ENCODE measurements at places on chromosomes 12 and 14.

DNA sequence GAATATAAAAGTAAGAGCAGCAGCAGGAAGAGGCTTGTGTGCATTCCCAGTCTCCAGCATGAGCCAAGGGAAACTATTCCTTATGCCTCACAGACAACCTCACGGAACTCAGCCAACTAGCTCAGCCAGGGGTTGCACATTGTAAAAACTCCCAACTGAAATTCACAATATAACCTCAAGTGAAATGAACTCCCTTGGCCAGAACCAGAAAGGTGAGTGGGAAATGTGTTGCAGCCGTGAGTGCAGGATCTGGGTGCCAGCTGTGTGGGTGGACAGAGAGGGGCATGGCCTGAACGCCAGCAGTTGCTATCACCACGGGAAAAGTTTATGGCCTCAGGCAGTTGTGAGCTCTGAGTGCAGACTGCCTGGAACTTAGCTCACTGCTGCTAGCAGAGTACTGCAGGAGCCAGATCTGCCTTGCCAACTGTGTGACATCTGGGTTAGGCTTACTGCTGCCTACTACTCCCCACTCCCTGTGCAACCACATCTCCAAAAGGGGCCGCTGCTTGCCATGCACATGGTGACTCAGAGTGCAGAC lies 2.3 kb upstream of the CLEC1A start:
- DNase-seq: no peak

DNA sequence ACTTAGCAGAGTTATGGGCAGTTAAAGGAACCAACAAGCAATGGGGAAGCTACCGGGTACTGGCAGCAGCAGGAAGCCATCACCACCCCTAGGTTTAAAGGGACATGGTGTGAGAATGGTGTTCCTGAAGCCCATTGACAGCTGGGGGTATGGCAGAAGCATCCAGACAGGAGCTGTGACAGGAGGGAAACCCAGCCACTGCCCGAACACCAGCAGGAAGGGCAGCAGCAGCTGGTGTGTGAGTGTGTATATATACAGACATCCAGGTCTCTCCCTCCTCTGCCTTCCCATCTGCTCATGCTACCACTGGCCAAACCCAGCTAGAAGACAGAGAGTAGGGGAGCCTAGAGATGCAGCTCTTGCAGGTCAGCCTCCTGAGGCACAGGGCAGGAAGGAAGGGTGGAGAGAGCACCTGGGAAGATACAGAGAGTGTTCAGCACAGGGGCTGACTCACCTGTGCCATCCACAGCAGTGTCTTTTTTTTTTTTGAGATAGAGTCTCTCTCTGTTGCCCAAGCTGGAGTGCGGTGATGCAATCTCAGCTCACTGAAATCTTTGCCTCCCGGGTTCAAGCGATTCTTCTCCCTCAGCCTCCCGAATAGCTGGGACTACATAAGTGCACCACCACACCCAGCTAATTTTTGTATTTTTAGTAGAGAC lies 9.2 kb upstream of the ADCK1 start:
- no peak for DNase-seq

GRCh38 chr14:73428353-73428824 lies 30.0 kb downstream of the NUMB start:
- no peak for DNase-seq

- DNase-seq: no peak
Measured at GRCh38 chr14:54343272-54344121, 53.3 kb upstream of the CDKN3 start.

All from HAP-1 (cell line).